ENCODE measurements at places on chromosomes 2 and 18.

GRCh38 chr2:110716959-110717645, 15.3 kb upstream of the ACOXL start:
- no peak for DNase-seq

GRCh38 chr2:152309352-152310214, 25.4 kb upstream of the FMNL2 start:
- DNase-seq: no peak

- DNase-seq: peak; percentile 50
Observed at GRCh38 chr18:808086-808485, 4.0 kb downstream of the YES1 start.

DNA sequence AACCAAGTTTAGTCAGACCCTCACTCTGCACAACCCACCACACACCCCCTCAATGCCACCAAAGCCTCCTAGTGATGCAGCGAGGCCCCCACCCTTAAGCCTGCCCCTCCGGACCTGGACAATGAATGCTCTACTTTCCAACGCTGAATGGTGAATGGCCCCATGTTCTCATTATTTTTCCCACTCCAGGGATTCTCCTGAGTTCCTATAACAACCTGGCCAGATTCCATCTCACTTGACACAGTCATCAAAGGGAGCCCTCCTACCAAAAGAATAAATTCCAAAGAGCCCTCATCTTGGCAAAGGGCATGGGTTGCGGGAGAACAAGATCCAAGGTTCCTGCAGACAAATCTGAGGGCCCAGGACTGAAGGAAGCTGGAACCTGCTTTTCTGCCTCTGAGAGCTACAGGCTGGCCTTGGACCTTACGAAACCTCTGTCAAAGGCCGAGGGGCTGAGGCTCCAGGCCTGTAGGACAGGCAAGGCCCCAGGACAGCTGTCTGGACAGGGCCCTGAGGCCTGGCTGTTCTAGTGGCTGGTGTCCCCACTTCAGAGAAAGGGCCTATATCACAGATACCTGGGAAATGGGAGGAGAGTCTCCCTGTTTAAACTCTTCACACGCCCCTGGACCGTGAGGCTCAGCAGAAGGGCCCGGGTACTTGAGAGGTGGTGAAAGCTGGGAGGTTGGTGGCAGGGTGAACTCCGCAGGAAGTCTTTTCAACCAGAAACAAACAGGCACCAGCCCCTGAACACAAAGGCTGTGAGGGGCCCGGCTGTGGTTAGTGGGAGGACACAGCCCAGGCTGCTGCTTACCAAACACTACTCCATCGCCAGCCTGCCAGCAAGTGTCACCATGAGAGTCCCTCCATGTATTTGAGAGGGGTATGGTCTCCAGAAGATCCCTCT, 27.3 kb downstream of the SFXN5 start:
- peak; percentile 39 for DNase-seq

DNA sequence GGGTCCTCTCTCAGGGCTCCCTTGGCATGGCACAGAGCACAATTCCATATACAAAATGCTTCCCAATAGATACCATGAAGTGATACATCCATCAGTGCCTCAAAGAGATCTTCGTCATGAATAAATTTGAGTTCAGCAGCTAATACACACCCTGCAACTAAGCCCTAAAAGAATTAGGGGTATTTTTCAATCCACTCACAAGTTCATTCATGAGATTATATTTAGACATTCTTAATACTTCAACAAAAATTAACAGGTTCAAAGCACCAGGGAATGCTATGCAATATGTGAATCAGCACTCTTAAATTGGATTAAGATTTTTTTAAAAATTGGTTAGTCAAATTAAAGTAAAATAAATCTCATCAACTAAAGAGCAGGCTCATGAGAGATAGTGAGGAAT, 79.7 kb downstream of the PID1 start:
- no peak for DNase-seq

GRCh38 chr2:105571445-105571987, 172.7 kb upstream of the FHL2 start:
- DNase-seq: no peak

DNA sequence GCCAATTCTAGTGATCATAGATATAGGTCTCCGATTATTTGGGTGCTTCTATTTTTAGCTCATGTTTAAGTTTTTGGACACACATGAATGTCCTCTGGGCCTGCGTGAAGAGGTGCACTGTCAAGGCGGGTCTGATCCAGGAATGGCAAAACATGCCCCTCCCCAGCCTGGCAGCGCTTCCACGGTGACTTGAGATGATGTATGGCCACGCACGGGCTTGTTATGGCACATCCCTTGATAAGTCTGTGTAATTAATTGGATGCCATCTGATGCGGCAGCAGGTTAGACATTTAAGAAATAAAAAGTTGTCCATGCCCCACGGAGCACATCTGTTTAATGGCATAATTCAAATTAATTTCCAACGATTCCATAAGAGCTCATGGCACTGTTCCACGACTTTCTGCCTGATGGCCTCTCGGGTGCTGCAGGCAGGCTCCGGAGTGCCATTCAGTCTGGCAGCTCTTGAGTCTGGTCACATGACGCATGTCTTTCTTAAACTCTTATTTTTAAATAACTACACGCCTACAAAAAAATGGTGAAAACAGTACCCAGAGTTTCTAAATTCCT, 151.4 kb downstream of the ACKR3 start:
- DNase-seq: no peak

- no peak for DNase-seq
Observed at GRCh38 chr2:23476786-23477185, 91.8 kb downstream of the KLHL29 start.

GRCh38 chr18:33716061-33716683, 138.2 kb downstream of the ASXL3 start:
- DNase-seq: no peak

- DNase-seq: no peak
Observed at GRCh38 chr2:201233812-201234662, 26.3 kb upstream of the CASP8 start.

DNA sequence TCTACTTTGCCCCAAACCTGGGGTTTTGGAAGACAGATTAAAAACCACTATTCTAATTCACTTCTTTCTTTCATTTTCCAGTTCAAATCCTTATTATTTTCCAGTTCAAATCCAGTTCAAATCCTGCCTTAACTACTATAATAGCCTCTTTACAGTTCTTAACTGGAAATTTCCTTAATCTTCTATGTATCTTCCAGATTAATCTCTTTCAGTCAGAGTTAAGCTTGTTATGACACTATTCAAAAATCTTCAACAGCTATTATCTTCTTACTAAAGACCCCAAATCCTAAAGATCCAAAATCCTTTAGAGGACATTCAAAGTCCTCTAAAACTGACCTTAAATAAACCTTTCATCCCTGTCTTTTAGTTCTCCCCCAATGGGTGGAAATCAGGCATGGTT, 30.1 kb downstream of the EIF2AK3 start:
- no peak for DNase-seq

DNA sequence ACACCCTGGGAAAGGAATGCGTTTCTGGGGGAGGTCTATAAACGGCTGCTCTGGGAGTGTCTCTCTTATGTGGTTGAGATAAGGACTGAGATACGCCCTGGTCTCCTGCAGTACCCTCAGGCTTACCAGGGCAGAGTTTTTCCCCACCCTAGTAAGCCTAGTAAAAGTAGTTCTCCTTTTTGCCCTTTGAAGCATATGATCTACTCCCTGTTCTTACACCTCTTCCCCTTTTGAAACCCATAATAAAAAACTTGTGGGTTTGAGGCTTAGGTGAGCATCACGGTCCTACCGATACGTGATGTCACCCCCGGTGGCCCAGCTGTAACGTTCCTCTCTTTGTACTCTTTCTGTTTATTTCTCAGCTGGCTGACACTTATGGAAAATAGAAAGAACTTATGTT, 97.4 kb downstream of the FSIP2 start:
- DNase-seq: no peak

GRCh38 chr2:142877216-142877838, at the start of gene KYNU:
Gene KYNU, plus strand, starts transcription at chr2:142877664. Its CDS starts 7,704 bp downstream, at chr2:142885368.
- no peak for DNase-seq

- DNase-seq: no peak
Observed at GRCh38 chr2:201952187-201952586, 81.5 kb upstream of the FZD7 start.

DNA sequence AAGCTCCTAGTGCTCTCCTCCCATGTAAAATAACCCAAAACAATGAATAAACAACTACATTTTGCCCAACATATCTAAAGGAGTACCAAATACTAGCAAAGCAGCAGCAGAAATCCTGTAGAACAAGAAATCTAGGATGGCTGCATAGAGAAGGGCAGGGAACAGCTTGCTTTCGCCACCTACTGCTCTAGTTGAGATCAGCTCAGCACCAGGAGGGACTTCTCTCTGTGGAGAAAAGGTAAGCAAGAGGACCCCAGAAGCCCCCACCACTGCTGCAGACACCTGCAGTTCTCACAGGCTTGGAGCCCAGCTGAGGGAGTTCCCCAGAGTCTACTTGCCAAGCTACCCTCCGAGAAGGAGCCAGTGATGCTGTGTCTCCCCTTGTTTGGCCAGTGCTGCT, 243.0 kb upstream of the CHST9 start:
- no peak for DNase-seq

All from astrocyte of the spinal cord (primary cell).